ENCODE measurements at places on chromosomes 2 and 18. TPM values are rescaled to one million over a fixed set of nuclear protein-coding genes. Genes with fewer than 3 reads are reported as not detected.

HOXD4 gene
- total RNA-seq = 8.7 TPM

RAD51AP2 gene
- total RNA-seq = not detected

CYTIP gene
- 0.13 TPM for total RNA-seq

TFPI gene
- total RNA-seq = 498 TPM

SKOR2 gene
- total RNA-seq = not detected

MYL1 gene
- total RNA-seq = not detected

DSC2 gene
- total RNA-seq = 0.14 TPM

NAT8 gene
- total RNA-seq = not detected

GCKR gene
- total RNA-seq = 9.6 TPM
